ENCODE measurements at places on chromosomes 5 and 9. TPM values are rescaled to one million over a fixed set of nuclear protein-coding genes. Genes with fewer than 3 reads are reported as not detected.

Gene PRUNE2
- total RNA-seq = 0.09 TPM

Gene PCDHB8
- 0.15 TPM for total RNA-seq

Gene SH3TC2
- 0.48 TPM for total RNA-seq

Gene SHB
- total RNA-seq = 43.6 TPM

Gene INSYN2B
- total RNA-seq = 0.16 TPM

Gene ZNG1A
- 29.0 TPM for total RNA-seq

Gene SVEP1
- 2.3 TPM for total RNA-seq

Gene DAB2
- 9.3 TPM for total RNA-seq

Gene HTR4
- not detected for total RNA-seq

Gene GRXCR2
- not detected for total RNA-seq

Gene SLC45A2
- total RNA-seq = not detected

Gene SAXO1
- not detected for total RNA-seq

Gene SCGB3A2
- not detected for total RNA-seq

Gene PRSS3
- total RNA-seq = 8.8 TPM

Gene IL5
- total RNA-seq = 0.47 TPM

Gene XPA
- total RNA-seq = 14.4 TPM

Gene GPX8
- total RNA-seq = 34.5 TPM

Gene SV2C
- not detected for total RNA-seq

Gene PRPF4
- total RNA-seq = 60.3 TPM

All from A549 treated with dexamethasone at 1 μM for 4 hours (cell line).